Activated CD8-positive, alpha-beta T cell treated with anti-CD3 and anti-CD28 coated beads, Interleukin-2, amount 10 ng/mL, durations not matched to agents 7 days and 5 days (primary cell): ENCODE measurements at places on chromosomes 5 and 9. TPM values are rescaled to one million over a fixed set of nuclear protein-coding genes. Genes with fewer than 3 reads are reported as not detected.

The AGXT2 gene
- total RNA-seq, result not detected

The CD14 gene
- 0.45 TPM for total RNA-seq

The ADGRD2 gene
- not detected for total RNA-seq

The MELK gene
- total RNA-seq, result 73.4 TPM

The AGPAT2 gene
- total RNA-seq, result 33.7 TPM

The AIF1L gene
- 0.29 TPM for total RNA-seq

The IFNB1 gene
- total RNA-seq, result not detected

The TMCO6 gene
- 36.5 TPM for total RNA-seq

The ARHGEF28 gene
- not detected for total RNA-seq

The CAVIN4 gene
- total RNA-seq, result 0.11 TPM

The TYRP1 gene
- total RNA-seq, result not detected
